ENCODE measurements at places on chromosomes 7 and 10. TPM values are rescaled to one million over a fixed set of nuclear protein-coding genes. Genes with fewer than 3 reads are reported as not detected.

Gene AASS
- 5.5 TPM for total RNA-seq

Gene IFIT1B
- not detected for total RNA-seq

- no peak for DNase-seq
Measured at GRCh38 chr7:2203766-2204300, 28.9 kb downstream of the MAD1L1 start.

- peak; percentile 27 for DNase-seq
Measured at GRCh38 chr7:76318488-76319353, 16.2 kb downstream of the HSPB1 start.

DNA sequence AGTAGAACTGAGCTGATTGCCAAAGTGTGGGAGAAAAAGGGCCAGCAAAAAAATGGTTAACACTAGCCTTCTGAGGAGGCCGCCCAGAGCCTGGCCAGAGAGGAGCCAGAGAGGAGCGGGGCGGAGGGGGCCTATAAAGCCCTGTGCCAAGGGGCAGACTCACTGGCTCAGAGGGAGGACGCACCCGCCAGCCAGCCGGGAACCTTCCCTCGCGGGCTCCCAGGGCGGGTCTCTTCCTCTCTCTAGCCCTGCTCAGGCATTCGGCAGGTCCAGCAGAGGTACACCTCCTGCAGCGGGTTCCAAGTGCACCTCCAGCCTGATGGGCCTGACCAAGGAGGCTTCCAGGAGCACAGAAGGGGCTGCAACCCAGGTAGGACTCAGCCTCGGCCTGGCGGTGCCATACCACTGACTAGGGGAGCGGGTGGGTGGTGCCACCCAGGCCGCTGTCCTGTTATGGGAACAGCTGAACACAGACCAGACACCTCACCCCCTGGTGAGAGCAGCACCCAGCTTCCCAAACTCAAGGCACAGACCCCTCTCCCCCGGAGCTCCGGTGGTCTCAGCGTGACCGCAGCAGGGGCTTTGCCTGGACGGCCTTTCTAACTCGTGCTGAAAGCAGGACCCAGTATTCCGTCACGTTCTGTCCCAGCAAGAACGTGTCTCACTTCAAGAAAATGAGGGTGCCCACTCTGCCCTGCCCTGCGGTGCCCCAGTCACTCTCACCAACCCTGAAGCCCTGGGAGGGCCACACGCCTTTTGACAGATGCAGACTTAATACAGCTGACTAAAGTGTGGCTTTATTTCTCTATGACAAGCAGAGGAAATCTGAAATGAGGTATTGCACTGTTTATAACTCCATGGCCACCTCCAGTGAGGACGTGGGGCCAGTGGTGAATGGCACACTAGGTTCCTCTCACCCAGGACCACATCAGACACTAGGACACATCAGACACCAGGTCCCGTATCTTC lies at the start of gene GPER1:
GPER1 (plus strand) TSS at position 162 of the 969 bp plus-strand sequence. CDS start 3,616 bp downstream, outside the sequence.
- no peak for DNase-seq

GRCh38 chr10:71968553-71969474 lies 4.6 kb downstream of the CHST3 start:
- no peak for DNase-seq

All from esophagus squamous epithelium (tissue), 5 donors.